Uterus (tissue), 4 donors: ENCODE measurements at places on chromosomes 3 and 15.

- no peak for DNase-seq
Observed at GRCh38 chr3:137647179-137647578, 116.9 kb upstream of the SOX14 start.

DNA sequence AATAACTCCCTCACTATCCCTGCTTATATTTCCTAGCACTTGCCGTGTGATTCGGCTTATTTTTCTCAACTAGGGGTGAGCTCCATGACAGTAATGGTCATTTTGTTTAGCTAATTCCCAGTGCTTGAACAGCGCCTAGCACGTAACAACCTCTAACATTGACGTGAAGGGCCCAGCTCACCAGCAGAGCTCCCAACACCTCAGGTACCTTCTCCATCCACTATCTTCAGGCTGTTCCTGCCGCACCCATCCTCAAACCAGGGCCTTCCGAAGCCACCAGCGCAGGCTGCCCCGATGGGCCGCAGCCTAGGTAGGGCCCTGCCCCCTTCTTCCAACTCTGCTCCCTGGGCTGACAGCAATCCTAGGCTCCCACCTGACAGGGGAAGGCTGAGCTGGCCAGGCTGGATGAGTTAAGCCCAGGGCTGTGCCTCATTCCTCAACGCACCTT lies 751 bp upstream of the RPS17 start:
- DNase-seq, result peak; percentile 29

DNA sequence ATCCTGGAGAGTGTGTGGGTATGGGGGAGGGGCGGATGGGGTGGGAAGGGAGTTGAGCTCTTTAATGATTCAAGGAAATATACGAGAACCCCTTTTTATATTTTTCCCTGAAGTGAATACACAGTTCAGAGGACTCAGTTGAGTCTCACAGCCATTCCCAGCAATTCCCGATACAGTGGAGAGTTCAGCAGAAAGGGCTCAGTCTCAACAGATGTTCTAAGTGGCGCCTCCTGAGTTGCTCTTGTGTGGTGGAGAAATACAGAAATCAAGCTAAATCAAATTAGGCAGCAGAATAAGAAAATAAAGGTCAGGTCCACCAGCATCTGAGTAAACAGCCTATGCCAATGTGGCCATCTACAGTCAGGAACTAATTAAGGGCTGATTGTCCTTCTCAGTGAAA lies 372.1 kb downstream of the NR2F2 start:
- no peak for DNase-seq

GRCh38 chr15:52005748-52006701 lies 13.0 kb upstream of the MAPK6 start:
- no peak for DNase-seq

GRCh38 chr15:36936613-36937012 lies 163.7 kb downstream of the MEIS2 start:
- DNase-seq, result no peak

DNA sequence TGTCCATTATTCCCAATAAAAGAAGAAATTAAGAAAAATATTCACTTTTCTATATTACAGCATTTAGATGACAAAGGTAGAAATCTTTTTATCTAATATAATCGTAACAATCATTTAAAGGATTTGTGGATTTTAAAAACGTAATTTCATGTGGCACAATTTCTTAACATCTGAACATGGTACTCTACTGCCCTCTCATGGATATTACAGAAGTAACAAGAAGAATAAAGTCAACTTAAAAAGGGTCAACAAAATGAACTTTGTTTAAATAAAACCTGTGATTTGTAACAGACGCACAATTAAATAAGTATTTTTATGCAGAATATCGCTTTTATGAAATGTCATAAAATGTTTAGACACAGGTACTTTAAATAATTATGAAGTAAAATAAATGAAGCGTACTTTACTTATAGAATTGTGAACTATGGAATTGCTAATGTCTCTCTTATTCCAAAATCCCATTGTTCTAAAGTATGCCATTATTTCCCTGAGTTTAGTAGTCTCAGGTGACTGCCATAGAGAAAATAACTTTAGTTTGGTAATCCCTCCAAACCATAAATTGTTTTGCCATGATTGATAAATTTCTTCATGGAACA lies 366.8 kb upstream of the ZNF385D start:
- DNase-seq, result no peak
